CD4-positive, alpha-beta T cell treated with Interleukin-1 beta for 1 hour (primary cell): ENCODE measurements at places on chromosomes 13 and 19.

DNA sequence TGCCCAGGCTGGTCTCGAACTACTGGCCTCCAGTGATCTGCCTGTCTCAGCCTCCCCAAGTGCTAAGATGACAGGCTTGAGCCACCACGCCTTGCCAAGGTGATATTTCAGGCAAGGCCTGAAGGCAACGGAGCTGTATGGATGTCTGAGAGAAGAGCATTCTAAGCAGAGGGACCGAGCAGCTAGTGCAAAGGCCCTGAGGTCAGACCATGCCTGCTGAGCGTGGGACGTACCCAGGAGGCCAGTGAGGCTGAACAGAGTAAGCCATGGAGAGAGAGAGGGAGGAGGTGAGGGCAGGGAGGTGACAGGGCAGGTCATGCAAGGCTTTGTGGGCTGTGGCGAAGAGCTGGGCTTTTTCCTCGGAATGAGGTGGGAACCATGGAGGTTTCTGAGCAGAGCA lies 3.4 kb upstream of the SLC44A2 start:
- no peak for DNase-seq

DNA sequence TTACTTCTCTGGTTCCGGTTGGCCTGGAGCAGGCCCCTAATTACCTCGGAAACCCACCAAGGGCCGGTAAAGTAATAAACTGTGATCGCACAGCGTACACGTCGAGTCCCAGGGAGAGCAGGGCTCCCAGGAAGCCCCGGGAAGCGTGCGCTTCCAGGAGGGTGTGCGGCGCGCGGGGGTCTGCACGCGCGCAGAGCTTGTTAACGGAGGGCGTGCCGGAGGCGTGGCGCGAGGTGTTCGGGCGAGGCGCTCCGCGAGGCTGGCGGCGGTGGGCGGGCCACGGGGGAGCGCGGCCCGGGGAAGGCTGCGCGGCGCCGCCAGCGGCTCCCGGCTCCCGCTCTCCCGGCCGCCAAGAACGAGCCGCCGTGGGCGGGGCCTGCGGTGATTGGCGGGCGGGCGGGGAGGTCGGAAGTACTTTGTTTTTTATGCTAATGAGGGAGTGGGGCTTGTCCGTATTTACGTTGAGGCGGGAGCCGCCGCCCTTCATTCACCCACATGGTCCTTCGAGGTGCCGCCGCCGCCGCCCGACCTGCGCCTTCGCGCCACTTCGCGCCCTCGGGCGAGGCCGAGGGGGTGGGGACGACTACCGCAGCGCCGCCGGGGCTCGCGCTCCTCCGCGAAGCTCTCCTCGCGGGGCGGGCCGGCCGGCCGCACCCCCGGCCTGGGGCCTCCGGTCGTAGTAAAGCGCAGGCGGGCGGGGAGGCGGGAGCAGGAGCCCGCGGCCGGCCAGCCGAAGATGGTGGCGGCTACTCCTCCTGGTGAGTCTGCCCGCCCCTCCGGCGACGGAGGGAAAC lies at the start of gene MIR17HG:
Gene MIR17HG, plus strand, starts transcription at position 486 of the 794 bp plus-strand sequence.
- DNase-seq: peak; percentile 89

DNA sequence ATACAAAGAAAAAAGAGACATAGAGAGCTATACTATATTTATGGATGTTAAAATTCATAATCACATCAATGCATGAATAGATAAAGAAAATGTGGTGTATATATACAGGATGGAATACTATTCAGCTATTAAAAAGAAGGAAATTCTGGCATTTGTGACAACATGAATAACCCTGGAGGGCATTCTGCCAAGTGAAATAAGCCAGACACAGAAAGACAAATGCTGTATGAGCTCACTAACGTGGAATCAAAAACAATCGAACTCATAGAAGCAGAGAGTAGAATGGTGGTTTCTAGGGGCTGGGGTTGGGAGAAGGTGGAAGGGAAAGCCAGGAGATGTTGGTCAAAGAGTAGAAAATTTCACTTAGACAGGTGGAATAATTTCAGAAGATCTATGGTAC lies 24.0 kb downstream of the UTP14C start:
- DNase-seq: no peak

- no peak for DNase-seq
These were observed 21.7 kb upstream of the SCEL start for GRCh38 chr13:77513719-77514335.

GRCh38 chr13:52892925-52893324 lies 44.5 kb upstream of the PCDH8 start:
- no peak for DNase-seq

DNA sequence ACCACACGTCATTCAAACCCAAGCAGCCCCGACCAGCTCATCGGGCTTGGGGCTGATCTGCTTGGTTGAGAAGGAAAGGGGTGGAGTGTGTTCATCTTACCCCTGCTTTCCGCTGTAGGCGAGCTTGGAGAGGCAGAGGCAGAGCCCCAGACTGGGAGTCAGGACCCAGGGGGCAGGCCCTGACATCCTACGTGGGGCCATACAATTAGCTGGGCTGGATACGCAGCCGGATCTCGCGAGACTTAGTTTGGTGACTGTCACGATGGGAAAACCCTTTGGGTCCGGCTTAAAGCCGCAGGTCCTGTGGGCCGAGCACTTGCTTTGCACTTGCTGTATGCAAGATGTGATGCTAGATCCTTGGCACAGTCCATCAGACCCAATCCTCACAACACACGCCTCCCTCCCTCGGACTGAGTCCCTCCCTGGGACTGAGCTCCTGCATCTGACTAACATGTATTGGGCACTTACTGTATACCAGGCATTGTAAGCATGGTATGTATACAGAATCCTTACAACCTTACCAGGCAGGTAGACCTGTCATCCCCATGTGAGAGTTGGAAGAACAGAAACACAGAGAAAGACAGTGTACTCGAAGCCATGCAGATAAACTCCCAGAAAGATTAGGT lies 3.7 kb downstream of the CEACAM16 start:
- DNase-seq: no peak

- DNase-seq: peak; percentile 37
These were observed 5.7 kb downstream of the DNAJB1 start for GRCh38 chr19:14512406-14512961.

DNA sequence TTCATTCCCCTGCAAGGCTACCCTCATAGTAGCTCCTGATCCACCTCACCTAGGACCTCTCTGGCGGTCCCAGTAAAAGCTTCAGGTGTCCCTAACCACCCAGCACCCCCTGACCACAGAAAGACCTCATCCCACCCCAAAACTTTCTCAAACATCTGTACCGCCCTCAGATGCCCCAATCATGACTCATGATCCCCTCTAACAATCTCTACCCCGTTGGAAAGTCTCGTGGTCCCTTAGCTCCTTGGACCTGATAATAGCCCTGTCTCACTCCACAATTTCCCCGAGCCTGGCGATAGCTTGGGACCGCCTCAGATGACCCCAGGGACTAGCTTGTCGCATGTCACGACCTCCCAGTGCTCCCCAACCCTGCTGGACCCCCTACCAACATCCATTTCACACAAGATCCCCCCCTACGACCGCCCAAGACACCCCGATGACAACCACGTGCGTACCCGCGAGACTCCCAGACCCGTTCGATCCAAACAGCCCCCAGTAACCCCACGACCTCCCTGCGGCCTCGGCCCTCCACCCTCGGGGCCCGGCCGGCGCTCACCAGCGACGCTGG lies 450 bp downstream of the NDUFA11 start:
- peak; percentile 1 for DNase-seq

GRCh38 chr13:94030415-94031119 lies 448.9 kb downstream of the DCT start:
- no peak for DNase-seq

DNA sequence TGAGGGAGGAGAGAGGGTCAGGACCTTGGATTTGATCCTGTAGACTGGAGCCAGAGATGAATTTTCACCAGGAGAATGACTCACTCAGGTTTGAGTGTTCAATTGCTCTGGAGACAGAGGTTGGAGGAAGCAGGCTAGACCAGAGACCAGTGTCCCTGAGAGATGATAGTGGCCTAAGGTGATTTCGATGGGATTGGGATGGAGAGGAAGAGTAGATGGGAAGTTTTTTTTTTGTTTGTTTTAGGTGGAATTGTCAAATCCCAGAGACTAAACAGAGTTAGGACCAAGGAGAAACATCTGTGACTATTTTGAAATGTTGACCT lies 2.3 kb downstream of the CEBPG start:
- DNase-seq: no peak

GRCh38 chr19:11781295-11782057 lies 14.7 kb downstream of the ZNF441 start:
- no peak for DNase-seq

DNA sequence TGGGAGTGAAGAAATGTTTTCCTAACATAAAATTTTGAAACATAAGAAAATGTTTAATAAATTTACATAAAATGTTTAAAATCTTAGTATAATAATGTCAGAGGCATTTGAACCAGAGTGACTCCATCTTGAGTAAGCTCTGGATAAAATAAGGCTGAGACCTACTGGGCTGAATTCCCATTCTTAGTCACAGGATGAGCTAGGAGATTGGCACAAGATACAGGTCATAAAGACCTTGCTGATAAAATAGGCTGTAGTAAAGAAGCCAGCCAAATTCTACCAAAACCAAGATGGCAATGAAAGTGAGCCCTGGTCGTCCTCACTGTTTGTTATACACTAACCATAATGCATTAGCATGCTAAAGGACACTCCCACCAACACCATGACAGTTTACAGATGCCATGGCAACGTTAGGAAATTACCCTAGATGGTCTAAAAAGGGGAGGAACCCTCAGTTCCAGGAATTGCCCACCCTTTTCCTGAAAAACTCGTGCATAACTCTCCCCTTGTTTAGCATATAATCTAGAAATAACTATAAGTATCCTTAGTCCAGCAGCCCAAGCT lies 1184.0 kb downstream of the UQCRFS1 start:
- no peak for DNase-seq

DNA sequence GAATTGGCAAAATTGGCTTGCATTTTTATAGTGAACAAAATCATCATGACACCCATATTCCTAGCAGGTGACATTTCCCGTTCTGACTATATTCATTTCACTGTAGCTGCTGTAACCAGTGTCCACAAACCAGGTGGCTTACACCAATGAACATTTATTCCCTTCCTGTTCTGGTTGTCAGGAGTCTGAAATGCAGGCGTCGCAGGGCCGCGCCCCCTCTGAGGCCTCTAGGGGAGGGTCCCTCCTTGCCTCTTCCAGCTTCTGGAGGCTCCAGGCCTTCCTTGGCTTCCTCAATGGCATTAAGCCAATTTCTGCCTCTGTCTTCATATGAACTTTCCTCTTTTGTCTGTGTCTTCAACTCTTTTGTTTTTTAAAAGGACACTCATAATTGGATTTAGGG lies 6.5 kb upstream of the RLN3 start:
- no peak for DNase-seq

DNA sequence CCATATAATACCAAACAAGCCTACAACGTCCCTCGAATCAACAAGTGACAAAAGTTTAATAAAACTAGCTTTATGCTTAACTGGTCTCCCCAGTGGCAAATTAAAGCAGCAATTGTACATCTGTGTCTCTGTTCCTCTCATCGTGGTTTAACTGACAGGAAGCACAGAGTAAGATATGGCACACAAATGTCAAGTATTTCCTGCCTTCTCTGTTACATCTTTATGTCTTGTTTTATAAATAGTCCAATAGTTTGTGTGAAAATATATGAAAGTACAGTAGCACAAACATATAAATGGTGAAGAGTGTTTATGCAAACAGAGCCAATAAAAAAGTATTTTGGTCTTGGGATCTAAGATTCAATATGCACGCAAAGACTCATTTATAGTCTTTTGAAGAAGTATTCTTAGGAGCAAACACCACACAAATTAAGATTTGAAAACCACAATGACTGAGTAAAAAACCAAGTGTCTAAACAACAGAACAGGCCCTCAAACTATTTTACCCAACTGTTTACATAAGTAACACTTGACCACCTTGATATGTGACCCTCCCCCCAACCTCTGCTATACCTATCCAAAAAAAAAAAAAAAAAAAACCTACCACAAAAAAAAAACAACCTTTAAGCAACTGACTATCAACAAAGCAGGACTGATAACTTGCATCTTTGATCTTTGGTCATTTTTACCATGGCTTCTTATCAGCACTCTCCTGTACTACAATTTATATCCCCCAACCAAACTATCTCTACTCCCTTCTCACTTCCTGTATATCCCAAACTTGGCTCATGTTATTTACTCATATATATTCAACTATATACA lies 14.0 kb downstream of the ELF1 start:
- DNase-seq: no peak

- DNase-seq: no peak
These were observed 1519.0 kb upstream of the MIR17HG start for GRCh38 chr13:89828506-89828905.
